Smooth muscle cell of bladder (primary cell): ENCODE measurements at places on chromosomes 2 and 18. TPM values are rescaled to one million over a fixed set of nuclear protein-coding genes. Genes with fewer than 3 reads are reported as not detected.

The CYTIP gene
- total RNA-seq: 0.28 TPM in 1 of 2 replicates, not detected in the other

The HJURP gene
- 1.9 and 2.4 TPM in 2 replicates for total RNA-seq

The SERPINB5 gene
- 0.09 and 0.14 TPM in 2 replicates for total RNA-seq

The REG3A gene
- not detected in 2 replicates for total RNA-seq

The HOXD8 gene
- 1.1 and 1.6 TPM in 2 replicates for total RNA-seq
